Kidney glomerular epithelial cell (primary cell): ENCODE measurements at places on chromosomes 2 and 18.

DNA sequence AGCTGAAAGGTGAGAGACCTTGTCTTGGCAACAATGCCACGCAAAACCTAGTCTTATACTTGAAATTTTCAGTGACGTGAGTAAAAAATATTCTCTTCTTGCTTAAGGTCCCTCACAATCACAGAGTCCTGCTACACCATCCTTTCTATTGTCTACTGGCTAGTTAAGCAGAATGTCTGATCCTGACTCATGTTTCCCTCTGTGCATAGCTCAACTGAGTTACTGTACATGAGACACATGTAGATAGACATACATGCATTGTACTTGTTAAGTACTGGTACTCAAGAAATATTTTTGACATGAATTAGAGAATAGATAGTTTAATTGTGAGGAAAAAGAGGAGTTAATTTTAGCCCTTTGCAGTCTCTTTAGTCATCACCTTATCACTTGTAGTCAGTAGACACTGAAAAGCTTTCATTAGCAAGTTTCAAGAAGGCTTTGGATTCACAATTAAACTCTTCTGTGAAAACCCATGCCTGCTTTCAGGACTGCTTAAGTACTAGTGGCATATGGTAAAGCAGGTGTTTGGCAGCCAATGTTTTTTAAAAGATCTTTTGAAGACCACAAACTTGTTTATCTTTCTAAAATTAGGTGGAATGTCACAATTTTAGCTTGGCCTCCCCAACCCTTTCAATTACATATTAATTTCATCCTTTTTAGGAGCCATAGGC is 158.7 kb upstream of the CCDC150 start:
- no peak for DNase-seq

GRCh38 chr18:68817584-68817983 is 19.7 kb downstream of the CCDC102B start:
- no peak for DNase-seq

GRCh38 chr18:8322486-8322885 is 286.8 kb upstream of the RAB12 start:
- DNase-seq, result no peak

DNA sequence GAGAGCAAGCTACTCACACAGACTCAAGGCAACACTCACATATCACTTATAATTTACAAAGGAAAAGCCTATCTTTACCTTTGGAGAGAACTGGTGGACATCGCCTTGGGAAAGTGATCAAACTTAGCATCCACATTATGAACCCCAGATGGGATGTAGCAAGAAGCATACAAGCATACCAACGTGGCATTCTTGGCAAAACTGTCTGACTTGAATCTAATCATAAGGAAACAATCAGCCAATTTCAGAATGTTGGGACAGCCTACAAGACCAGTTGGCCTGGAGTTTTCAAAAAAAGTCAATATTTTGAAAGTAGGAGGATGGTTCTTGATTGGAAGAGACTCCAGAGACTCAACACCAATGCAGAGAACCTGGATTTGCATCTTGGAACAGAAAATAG is 79.1 kb upstream of the PMAIP1 start:
- DNase-seq, result no peak

GRCh38 chr2:69740502-69740951 is 1.4 kb upstream of the ANXA4 start:
- no peak for DNase-seq
